ENCODE measurements at places on chromosomes 12 and 14. TPM values are rescaled to one million over a fixed set of nuclear protein-coding genes. Genes with fewer than 3 reads are reported as not detected.

POTEM gene
- total RNA-seq, result not detected

SOCS2 gene
- total RNA-seq, result 20.3 TPM

SLC17A8 gene
- total RNA-seq, result 13.2 TPM

KLHL33 gene
- total RNA-seq, result 2.1 TPM

PIGH gene
- total RNA-seq, result 37.4 TPM

KRT78 gene
- 0.11 TPM for total RNA-seq

COCH gene
- total RNA-seq, result 22.4 TPM

EML5 gene
- 7.9 TPM for total RNA-seq

TMED10 gene
- 255 TPM for total RNA-seq

HELB gene
- total RNA-seq, result 6.7 TPM

CYP46A1 gene
- 18.7 TPM for total RNA-seq

TAS2R14 gene
- total RNA-seq, result 13.3 TPM

BRF1 gene
- 49.3 TPM for total RNA-seq

SERPINA12 gene
- total RNA-seq, result not detected

SCN8A gene
- 11.4 TPM for total RNA-seq

PTGDR gene
- 3.6 TPM for total RNA-seq

LYZ gene
- 156 TPM for total RNA-seq

DIO2 gene
- total RNA-seq, result 3.3 TPM

PTCSC3 gene
- total RNA-seq, result not detected

NTS gene
- total RNA-seq, result 11.1 TPM

SELPLG gene
- 9.6 TPM for total RNA-seq

RNFT2 gene
- 47.2 TPM for total RNA-seq

RIPK3 gene
- total RNA-seq, result 3.1 TPM

SLC22A17 gene
- total RNA-seq, result 167 TPM

ANO4 gene
- 14.5 TPM for total RNA-seq

KLRC3 gene
- 26.4 TPM for total RNA-seq

RNASE4 gene
- total RNA-seq, result 10.8 TPM

MDM2 gene
- total RNA-seq, result 62.1 TPM

KERA gene
- total RNA-seq, result 2.4 TPM

KRT82 gene
- total RNA-seq, result not detected

LRRIQ1 gene
- 18.0 TPM for total RNA-seq

CIDEB gene
- 4.9 TPM for total RNA-seq
